ENCODE measurements at places on chromosomes 12 and 14. TPM values are rescaled to one million over a fixed set of nuclear protein-coding genes. Genes with fewer than 3 reads are reported as not detected.

GRCh38 chr14:22658946-22659345 lies 14.8 kb upstream of the OR6J1 start:
- DNase-seq = no peak

DNA sequence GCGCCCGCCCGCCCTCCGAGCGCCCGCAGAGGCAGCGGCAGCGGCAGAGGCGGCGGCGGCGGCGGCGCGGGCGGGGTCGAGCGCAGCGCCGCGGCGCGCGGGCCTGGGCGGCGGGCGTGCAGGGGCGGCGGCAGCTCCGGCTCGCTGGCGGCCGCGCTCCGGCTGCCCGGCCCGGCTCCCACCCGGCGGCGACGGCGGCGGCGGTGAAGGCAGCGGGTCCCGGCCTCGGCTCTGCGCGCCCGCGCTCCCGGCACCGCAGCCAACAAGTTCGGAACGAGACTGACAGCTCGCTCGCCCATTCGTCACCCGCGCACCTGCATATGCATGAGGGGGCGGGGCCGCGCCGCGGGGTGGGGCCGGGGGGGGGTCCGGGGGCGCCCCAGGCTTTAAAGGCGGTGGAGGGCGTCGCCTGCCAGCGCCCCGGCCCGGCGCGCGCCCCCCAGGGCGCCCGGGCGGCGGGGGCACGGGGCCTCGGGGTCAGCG lies at the start of gene JAG2:
JAG2 (minus strand) TSS at position 281 of the 483 bp plus-strand sequence. CDS start 356 bp downstream, outside the sequence.
- DNase-seq = peak; percentile 77

DNA sequence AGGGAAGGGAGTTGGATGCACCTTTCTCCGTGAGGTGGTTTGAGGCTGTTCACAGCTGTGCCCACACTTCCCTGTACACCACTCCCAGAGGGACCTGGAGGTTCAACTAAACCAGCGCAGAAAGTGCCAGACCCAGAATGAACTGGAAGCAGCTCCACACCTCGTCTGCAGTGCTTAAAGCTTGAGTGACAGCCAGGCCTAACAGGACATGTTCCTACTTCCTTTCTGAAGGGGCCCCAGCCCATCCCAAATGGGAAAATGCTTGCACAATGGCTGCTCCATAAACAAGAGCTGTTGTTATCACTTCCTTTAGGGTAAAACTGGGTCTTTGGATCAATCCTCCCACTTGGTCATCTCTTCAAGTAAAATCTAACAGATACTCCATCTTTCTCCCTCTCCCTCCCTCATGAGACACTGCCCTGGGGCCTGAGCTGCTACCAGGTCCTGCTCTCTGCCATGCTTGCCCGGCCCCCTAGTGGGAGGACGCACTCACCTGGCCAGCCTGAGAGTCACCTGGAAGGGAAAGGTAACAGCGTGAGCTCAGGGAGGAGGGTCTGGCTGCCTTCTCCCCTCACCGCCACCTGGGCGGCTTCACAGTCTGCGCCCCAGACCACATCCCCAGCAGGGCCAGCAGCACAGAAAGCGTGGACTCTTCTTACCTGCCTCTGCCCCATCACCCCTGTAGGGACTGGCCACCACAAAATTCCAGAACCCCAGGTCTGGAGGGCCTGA lies 33.5 kb downstream of the ISCA2 start:
- no peak for DNase-seq

DNA sequence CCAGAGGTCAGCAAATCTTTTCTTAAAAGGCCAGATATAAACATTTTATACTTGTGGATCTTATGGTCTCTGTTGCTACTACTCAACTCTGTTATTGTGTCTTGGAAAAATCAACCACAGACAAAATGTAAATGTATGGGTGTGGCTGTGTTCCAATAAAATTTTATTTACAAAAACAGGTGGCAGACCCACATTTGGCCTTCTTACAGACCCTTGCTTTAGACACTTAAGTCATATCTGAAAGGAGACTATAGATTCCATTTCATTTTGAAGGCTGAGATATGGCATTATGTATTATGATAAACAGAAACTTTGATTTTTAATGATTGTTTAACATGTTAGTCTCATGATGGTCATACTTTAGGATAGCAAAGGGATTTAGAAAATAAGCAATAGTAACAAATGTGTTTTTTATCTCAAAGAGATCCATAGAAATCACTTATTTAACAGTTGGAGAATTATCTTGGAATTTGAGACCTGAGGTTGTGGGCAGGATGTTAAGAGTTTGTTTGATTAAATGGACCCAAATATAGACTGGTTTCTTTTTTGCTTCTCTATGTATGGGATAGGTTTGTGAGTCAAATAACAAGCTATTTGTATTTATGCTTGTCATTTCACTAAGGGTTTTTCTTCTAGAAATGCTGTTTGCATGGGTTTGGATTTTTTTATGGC lies 51.2 kb downstream of the PPFIBP1 start:
- no peak for DNase-seq

- DNase-seq = no peak
Observed at GRCh38 chr12:11651785-11652184, 2.3 kb downstream of the ETV6 start.

- DNase-seq = no peak
Observed at GRCh38 chr12:26429070-26429691, 233.8 kb downstream of the SSPN start.

DNA sequence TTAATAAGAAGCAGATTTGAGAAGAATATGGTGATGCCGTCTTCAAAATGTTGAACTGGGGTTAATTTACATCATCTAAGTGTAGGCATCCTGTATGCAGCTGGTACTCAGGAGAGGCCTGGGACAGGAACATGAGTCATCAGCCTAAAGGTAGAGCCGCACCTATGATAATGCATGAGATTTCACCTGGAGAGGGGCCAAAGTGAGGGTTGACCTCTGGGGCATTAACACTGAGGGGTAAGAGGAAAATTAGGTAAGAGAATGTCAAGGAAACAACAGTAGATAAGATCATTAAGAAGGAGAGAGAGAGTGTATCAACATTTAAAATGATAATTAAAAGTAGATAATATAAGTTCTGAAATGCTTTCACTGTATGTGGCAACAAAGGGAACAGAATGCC lies 20.2 kb upstream of the SSTR1 start:
- DNase-seq = no peak

- no peak for DNase-seq
Observed at GRCh38 chr14:74941676-74942097, 13.7 kb downstream of the PGF start.

GRCh38 chr12:111316671-111317070 lies 52.2 kb downstream of the PHETA1 start:
- DNase-seq = no peak

- DNase-seq = no peak
Observed at GRCh38 chr14:63895510-63895909, 42.7 kb downstream of the SYNE2 start.

- no peak for DNase-seq
Observed at GRCh38 chr14:78075555-78076277, 94.5 kb upstream of the NRXN3 start.

DNA sequence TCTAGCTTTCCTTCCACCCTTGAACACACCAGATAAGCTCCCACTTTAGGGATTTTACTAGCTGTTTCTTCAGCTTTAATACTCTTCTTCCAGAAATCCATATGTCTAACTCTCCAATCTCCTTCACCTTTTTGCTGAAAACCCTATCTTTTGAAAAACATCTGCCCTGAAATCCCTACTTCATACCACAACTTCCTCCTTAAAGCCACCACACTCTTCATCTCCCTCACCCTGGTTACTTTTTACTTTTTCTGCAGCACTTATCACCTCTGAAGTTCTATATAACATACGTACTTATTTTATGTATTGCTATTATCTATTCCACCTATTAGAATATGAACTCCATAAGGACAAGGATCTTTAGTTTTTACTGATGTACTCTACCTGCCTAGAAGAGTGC lies 28.6 kb upstream of the PTPRQ start:
- DNase-seq = no peak

DNA sequence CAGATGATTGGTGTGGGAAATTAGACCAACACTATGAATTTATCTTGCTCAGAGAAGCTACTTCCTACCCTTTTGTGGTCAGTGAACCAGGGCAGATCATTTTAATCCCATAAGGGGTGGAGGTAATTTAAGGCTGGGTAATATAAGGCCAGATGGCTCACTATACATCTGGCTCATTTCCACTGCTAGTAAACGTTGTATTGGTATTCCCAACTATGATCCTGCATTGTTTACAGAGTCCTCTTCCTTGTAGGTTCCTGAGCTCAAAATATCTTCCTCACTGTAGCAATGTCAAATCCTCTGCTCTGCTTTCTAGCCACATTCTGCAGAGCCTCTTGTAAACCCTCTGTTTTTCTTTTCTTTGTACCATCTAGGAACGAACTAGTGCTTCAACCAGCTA lies 93.0 kb upstream of the MGAT4C start:
- no peak for DNase-seq

GRCh38 chr14:54791001-54791400 lies 111.6 kb downstream of the GCH1 start:
- DNase-seq = no peak

DNA sequence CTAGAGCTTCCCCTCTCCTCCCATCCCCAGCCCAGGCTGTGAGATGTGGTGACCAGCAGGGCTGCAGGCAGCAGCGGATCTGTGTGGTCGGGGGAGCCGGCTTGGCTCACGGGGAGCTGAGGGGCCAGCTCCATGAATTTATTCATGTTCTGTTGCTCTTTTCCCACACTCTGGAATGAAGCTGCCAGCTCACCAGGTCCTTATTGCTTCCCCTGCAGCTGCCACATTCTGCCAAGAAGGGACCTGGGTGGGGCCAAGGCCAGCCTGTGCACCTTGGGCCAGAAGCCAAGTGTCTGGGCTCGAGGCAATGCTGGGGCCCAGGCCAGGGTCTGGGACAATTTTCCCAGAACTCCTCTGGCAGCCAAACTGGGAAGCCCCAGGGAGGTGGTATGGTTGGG lies 2.5 kb upstream of the C1QL4 start:
- peak; percentile 56 for DNase-seq

DNA sequence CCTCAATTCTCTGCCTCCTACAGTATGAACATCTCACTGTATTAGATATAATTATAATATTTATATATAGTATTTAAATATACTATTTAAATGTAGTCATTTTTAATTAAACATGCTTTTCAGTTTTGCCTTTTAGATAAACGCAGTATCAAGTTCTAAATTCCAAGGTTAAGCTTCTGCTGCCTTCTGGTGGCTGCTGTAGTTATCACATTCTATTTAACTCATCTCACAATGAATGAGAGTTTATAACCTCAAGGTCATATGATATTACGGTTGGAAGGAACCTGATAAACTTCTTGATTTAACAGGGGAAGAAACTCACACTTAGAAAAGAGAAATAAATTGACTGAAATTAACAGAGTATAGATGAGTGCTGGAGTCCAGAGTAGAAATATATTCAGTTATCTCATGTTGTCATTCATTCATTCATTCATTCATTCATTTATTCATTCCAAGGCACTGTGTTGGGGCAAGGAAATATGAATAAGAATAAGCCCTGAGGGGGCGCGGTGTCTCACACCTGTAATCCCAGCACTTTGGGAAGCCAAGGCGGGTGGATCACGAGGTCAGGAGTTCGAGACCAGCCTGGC lies 31.9 kb downstream of the GUCY2C start:
- DNase-seq = no peak

DNA sequence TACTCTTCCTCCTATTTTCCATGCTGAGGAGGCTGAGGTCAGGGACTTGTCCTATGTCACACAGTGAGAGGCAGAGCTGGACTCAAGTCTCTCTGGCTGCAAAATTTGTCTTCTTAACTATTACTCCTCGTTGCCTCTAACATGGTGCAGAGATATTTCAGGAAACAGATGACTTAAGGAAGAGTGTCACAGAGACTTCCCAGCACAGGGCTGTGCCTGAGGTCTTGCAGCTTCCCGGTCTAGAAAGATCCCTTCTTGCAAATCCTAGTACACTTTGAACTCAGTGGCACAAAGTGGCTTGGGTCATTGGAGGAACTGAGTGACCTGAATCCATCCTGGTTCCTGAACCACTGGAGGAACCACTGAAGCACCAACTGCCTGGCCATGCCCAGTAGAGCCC lies 17.1 kb upstream of the RBM19 start:
- DNase-seq = no peak

DNA sequence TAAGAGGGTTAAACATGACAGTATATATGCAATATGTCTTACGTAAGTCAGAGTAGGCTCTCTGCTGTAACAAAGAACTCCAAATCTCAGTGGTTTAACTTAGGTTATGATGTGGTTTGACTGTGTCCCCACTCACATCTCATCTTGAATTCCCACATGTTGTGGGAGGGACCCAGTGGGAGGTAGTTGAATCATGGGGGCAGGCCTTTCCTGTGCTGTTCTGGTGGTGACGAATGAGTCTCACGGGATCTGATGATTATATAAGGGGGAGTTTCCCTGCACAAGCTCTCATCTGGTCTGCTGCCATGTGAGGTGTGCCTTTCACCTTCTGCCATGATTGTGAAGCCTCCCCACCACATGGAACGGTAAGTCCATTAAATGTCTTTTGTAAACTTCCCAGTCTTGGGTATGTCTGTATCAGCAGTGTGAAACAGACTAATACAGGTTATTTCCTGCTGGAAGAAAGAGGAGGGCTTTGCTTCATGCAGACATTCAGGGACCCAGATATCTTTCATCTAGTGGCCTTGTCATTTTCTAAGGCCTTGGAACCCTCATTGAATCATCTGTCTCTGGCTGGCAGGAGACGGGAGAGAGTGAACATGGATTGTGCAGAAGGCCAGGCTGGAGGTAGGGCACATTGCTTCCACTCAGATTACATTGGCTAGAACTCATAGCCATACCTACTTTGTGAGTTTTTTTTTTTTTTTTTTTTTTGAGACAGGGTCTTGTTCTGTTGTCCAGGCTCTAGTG lies 96.1 kb downstream of the CRADD start:
- DNase-seq = no peak

GRCh38 chr12:93100610-93101009 lies 171.5 kb upstream of the EEA1 start:
- no peak for DNase-seq

- no peak for DNase-seq
Observed at GRCh38 chr14:101763941-101764709, 2.6 kb downstream of the PPP2R5C start.

DNA sequence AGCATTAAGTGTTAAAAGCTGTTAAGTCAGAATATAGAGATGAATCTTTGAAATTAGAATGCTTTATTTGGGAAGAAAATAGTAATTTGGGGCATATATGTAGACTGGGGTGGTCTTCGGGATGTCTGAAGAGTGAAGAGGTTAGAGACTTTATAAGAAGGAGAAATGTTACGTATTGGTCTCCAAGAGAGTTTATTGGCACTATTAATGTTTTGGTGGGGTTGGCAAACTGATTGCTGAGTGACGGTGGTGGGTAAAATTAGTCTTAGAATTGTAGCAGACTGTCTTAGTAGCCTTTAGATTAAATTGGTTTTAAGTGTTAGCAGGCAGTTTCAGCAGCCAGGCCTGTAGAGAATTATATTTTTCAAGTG lies 4.9 kb upstream of the ATP23 start:
- DNase-seq = no peak

GRCh38 chr12:111705672-111706071 lies 19.8 kb downstream of the ACAD10 start:
- DNase-seq = no peak

The FOXN4 gene
- total RNA-seq = 0.61 TPM

The RFLNA gene
- total RNA-seq = 36.9 TPM

The B3GNT4 gene
- 1.8 TPM for total RNA-seq

The BBS10 gene
- total RNA-seq = 10.9 TPM

The SLC8A3 gene
- 9.8 TPM for total RNA-seq

The TEX52 gene
- not detected for total RNA-seq

The ZBTB42 gene
- 6.0 TPM for total RNA-seq

The ISCU gene
- total RNA-seq = 48.4 TPM

The FLVCR2 gene
- total RNA-seq = not detected
